Renal cortex interstitium (tissue), 15 donors: ENCODE measurements at places on chromosomes 7 and 10. TPM values are rescaled to one million over a fixed set of nuclear protein-coding genes. Genes with fewer than 3 reads are reported as not detected.

The ACSM6 gene
- 0.17 TPM for polyA plus RNA-seq

DNA sequence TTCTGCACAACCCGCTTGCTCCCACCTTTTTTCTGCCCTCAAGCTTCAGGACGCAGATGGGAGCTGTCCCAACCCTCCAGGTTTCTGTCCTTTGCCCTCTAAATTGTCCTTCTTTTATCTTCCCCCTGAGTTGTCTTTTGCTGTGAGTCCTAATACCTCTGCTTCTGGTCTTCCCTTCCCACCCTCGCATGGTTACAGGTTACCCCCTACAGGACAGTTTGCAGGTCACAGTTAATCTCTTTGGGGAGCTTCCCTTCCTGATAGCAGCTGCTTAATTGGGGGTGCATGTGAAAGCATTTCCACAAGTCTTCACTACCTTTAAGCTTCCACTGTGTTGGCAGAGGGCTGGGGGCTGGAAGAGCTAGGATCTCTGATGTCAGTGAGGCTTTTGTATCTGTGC, 121.5 kb upstream of the CXCL12 start:
- DNase-seq = no peak

The LIPN gene
- not detected for polyA plus RNA-seq

GRCh38 chr7:2710286-2710655, 22.3 kb downstream of the AMZ1 start:
- no peak for DNase-seq

DNA sequence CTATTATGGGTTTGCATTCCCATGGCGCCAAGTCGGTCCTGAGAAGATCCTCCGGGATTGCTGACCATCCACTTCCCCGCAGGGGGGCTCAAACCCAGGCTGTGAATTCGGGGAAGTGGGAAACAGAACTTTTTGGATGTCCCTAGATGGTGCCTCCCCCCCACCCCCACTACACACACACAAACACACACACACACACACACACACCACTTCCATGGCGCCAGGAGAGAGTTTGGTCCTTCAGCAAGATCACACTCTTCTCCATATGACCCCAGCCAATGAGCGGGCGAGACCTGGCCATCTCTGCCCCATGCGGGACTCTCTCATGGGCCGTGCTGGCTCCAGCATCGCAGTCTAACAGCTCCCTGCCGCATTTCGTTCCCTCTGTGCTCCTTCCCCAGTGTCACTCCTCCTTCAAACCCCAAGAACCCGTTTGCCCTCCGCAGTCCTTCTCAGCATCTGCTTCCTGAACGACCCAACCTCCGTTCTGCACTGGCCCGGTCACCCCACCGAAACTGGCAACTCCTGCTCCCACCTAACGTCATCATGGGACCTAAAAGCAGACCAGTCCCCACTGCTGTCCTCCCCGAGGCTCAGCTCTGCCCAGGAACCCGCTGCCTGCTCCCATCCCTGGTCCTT, 32.1 kb upstream of the TNRC18 start:
- no peak for DNase-seq

The AHCYL2 gene
- 25.6 TPM for polyA plus RNA-seq

GRCh38 chr7:77867537-77867865, 68.9 kb downstream of the PHTF2 start:
- DNase-seq = no peak

The FGL2 gene
- polyA plus RNA-seq = 71.8 TPM

The HDAC9 gene
- 10.2 TPM for polyA plus RNA-seq
